Fibroblast of villous mesenchyme (primary cell): ENCODE measurements at places on chromosomes 16 and 17. TPM values are rescaled to one million over a fixed set of nuclear protein-coding genes. Genes with fewer than 3 reads are reported as not detected.

- peak; percentile 29 for DNase-seq
Measured at GRCh38 chr17:66373944-66374817, 71.8 kb downstream of the PRKCA start.

DNA sequence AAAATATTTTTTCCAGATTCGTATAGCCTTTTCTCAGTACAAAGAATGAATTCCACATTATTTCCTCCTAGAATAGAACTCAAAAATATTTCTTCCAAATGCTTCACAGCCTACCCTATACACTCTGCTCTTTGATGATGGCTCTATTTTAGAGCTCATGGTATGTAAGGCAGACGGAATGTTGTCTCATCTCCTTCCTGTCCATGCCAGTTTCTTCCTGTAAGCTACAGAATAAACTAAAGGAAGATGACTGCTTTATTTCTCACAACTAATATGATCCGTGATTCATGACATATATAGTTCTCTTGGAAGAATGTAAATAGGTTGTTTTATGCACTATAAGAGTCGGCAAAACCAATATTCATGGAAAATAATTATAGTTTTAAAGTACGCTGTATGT, 723.1 kb downstream of the CDH11 start:
- no peak for DNase-seq

DNA sequence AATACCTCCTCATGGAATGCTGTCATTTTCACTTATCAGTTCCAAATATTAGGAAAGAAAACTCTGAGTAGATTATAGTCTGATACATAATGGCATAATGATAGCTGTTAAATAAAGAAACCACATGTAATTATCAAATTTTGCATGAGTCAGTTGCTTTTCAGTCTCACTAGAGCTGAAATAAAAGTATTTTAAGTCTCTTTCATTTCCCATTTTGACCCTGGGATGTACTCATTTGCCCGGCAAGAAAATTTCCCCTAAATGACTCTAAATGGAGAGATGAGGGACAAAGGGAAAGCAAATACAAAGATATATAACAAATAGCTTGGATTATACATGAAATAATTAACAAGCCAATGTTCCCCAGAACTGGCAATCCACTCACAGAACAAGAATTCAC, 47.9 kb upstream of the CPHXL start:
- no peak for DNase-seq

ZG16 gene
- total RNA-seq, result not detected in 2 replicates

FAM171A2 gene
- 0.86 and 2.6 TPM in 2 replicates for total RNA-seq

ST6GALNAC2 gene
- 0.86 and 1.9 TPM in 2 replicates for total RNA-seq

RCVRN gene
- total RNA-seq, result not detected in 2 replicates

DNA sequence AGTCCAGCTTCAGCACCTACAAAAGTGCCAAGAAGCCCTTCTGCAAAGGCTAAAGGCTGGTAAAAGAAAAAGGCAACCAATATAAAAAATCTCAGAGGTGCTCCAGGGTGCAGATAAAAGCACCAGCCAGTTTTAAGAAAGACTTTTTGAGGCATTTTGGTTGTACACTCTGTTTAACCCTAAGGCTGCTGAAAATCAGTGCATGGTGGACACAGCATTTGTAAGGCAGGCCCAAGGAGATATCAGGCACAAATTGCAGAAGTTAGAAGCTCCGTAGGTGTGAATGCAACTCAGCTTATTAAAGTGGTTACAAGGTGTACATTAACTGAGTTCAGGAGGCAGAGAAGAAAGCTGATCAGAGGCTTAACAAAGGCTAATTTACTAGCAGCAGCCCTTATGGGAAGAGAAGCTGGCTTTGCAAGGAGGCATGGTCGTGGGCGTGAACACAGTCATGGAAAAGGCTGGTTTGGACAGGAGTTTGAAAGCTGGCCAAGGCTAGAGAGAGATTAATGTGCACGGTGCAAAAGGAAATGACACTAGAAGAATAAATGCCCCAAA, 21.1 kb downstream of the ACSM1 start:
- DNase-seq, result no peak

- no peak for DNase-seq
Measured at GRCh38 chr17:48663134-48663924, 37.2 kb upstream of the HOXB9 start.

DNA sequence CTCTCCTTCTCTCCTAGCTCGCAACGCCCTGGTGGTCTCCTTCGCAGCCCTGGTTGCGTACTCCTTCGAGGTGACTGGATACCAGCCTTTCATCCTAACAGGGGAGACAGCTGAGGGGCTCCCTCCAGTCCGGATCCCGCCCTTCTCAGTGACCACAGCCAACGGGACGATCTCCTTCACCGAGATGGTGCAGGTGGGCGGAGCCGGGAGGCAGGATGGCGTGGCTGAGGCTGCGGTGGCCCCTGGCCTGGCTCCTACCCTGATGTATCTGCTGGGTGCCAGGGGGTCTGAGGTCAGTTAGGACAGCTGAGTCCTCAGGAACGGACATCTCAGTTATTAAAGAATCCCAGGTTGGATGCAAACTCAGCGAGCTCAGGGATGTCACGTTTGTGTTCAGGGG, 16.7 kb downstream of the SLC26A11 start:
- no peak for DNase-seq

DNA sequence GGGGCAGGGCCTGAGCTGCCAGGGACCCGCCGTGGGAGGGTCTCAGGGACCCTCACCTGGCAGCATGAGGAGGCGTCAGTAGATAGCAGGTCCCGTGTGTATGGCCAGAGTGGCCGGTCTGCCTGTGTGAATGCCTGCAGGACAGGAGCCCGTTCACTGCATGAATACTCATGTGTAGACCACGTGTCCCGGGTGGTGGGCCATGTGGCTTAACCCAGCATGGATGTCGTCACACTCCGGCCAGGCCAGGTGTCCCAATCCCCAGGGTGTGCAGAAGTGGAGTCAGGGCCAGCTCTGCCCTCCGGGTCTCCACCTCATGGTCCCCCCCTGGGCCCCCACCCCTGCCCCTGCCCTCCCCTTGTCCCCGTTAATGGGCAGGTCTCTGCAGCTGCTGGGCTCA, 53.7 kb downstream of the BAHCC1 start:
- no peak for DNase-seq

GRCh38 chr16:52758473-52758855, 211.5 kb upstream of the TOX3 start:
- DNase-seq, result no peak

- DNase-seq, result no peak
Measured at GRCh38 chr17:49882434-49882833, 34.6 kb upstream of the TAC4 start.

APRT gene
- 39.7 and 46.1 TPM in 2 replicates for total RNA-seq

GRCh38 chr16:27434141-27435051, 32.4 kb downstream of the IL21R start:
- DNase-seq, result no peak

DNA sequence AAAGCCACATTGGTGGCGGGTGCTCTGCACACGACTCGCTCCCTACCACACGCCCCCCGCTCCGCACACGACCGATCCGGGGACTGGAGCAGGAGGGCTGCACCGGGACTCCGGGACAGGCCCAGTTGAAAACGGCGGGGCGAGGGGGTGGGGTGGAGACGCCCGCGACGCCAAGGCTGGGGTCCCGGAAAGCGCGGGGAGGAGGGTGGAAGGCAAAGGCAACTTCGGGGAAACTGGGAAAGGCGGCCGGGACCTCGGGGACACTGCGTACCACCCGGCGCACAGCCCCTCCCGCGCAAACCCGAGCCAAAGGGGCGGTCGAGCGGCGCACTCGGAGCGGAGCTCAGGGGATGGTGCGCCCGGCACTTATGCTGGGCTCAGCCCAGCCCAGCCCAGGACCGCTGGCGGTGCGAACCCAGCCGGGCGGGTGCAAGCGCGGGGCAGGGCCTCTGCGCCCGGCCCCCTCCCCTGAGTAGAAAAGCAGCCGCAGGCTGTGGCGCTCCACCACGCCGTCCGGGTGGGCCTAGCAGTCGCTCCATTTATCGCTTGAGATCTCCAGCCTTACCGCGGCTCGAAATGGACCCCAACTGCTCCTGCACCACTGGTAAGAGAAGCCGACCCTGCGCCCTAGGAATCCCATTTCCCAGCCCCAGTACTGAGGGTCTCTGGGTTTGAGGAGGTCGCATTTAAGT, at the start of gene MT1M:
Gene MT1M (plus strand): TSS at position 504 of the 692 bp plus-strand sequence. CDS start 73 bp downstream, at position 577.
- DNase-seq, result no peak
